GM12878 (cell line): ENCODE measurements at places on chromosomes 3 and 15. TPM values are rescaled to one million over a fixed set of nuclear protein-coding genes. Genes with fewer than 3 reads are reported as not detected.

DNA sequence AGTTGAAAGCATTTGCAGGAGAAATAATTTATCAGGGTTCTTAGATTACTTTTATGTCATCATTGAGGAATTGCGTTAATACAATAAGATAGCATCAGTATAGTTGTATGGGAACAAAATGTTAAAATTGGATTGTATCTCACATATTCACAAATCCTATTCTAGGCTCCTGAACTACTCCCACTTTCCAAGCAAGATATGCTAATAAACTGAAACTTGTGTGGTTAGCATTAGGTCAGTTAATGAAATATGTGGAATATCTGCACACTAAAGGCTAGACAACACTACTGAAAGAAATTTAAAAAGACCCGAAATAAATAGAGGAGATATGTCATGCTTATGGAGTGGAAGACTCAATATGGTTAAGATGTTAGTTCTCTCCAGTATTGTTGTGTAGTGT is 272.7 kb downstream of the DOCK3 start:
- H3K27me3 ChIP-seq = no peaks in the 10 kb centered on the region
- no peak for DNase-seq
- no peaks in the 10 kb centered on the region for H3K36me3 ChIP-seq

DNA sequence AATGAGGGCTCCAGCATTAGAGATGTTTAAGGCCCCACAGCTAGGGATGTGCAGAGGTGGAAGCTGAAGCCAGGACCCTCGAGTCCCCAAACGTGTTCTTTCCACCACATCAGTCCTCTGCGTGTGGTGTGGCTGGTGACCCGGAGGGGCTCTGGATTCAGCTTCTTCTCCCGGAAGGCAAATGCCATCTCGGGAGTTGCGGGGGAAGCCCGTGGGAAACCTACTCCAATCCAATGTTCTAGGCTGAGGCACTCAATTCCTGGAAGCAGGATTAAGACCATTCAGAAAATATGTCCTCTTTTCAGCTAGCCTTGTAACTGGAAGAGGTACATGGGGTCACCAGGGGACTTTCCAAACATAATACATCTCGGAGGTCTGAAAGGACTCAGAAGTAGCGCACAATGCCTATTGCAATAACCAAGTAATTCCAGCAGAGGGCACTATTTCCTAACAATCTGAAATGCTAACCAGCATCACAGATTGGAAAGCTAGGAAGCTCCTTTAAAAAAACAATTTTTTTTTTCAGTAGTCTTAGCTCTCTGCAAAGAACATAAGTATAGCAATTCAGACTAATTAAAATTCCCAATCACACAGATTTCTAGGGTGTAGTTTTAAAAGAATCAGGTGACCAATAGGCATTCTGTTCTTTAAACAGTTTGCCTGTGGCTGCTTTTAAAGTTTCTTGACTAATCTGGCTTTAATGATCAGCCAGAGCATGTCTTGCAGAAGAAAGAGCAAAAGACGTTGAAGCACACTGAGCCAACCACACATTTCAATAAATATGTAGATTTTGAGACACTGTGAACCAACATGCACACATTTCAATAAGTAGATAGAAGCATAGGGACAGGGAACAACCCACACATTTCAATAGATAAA is 36.1 kb downstream of the BNC1 start:
- no peak overlapping the region for H3K27ac ChIP-seq
- H3K36me3 ChIP-seq = no peaks in the 10 kb centered on the region
- DNase-seq = peak; percentile 24
- H3K27me3 ChIP-seq = no peaks in the 10 kb centered on the region
- H3K4me3 ChIP-seq = no peak overlapping the region

- no peaks in the 10 kb centered on the region for H3K27me3 ChIP-seq
- H3K4me1 ChIP-seq = no peaks in the 10 kb centered on the region
- DNase-seq = no peak
- H3K27ac ChIP-seq = no peak overlapping the region
Observed at GRCh38 chr15:100032358-100033085, 299.3 kb upstream of the LYSMD4 start.

DNA sequence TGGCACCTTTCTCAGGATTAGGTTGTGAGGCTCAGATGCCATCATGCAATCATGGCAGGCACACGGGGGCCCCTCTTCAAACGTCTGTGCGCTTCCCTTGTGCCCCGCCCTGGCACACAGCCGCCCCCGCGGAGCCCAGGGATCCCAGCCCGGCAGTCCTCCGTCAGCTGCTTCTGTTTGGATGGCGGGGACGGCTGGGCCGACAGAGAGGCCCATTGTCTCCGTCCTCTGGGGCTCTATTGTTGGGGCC is 849 bp upstream of the HDAC11 start:
- H3K27me3 ChIP-seq = no peaks in the 10 kb centered on the region; the same call in none of the 2 replicates
- peak overlapping the region; percentile 82 for H3K4me3 ChIP-seq
- peaks cover 3% of the 10 kb centered on the region; the same call in 1 of the 2 replicates for H3K4me1 ChIP-seq
- no peak for DNase-seq

- H3K27ac ChIP-seq = no peak overlapping the region
- H3K27me3 ChIP-seq = no peaks in the 10 kb centered on the region
- peak; percentile 45 for DNase-seq
- H3K4me1 ChIP-seq = no peaks in the 10 kb centered on the region
- no peaks in the 10 kb centered on the region for H3K36me3 ChIP-seq
Observed at GRCh38 chr15:94324117-94324826, 92.9 kb downstream of the MCTP2 start.

Gene OXTR
- 3.9 and 5.0 TPM in 2 replicates for total RNA-seq

GRCh38 chr3:42706721-42707619 is 4.4 kb upstream of the HHATL start:
- no peaks in the 10 kb centered on the region for H3K36me3 ChIP-seq
- no peaks in the 10 kb centered on the region for H3K4me1 ChIP-seq

GRCh38 chr15:62068071-62068809 is 1.5 kb downstream of the C2CD4A start:
- H3K4me3 ChIP-seq = peak overlapping the region; percentile 41
- no peak overlapping the region for H3K27ac ChIP-seq
- H3K27me3 ChIP-seq = peaks cover 8% of the 10 kb centered on the region
- DNase-seq = no peak

DNA sequence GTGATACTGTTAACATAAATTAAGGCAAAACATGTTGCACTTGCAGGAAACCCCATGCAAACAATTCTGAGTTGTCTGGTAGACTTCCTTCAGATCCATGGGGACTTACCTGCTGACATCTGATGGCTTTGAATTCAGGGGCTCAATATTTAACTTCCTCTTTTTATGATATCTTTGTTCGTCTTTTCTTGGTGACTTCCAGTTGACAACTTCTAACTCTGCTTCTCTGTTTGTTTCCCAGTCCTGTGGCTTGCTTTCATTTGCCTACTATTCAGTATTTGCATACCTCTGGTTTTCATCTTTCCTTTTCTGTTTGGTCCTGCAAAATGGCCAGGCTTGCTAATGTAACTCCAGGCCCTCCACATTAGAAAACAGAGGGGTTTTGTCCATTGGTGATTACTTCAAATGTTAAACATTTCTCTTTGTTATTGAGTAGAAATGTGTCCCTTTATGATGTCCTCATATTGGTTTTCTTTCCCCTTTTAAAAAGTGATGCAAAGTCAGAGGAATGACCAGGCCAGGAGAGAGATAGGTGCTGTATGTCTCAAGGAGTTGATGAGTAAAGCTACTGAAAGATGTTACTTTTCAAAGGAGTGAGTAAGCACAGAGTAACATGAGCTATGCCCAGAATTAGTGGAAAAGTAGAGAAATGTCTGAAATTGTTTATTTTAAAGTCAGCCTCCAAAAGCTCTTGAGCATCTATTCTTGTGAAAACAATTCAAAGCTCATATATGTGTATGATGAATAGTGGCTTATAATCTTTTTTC is 335.9 kb downstream of the LPP start:
- no peak for DNase-seq
- no peaks in the 10 kb centered on the region for H3K4me1 ChIP-seq
- no peak overlapping the region for H3K4me3 ChIP-seq
- no peak overlapping the region for H3K27ac ChIP-seq
- no peaks in the 10 kb centered on the region for H3K27me3 ChIP-seq

DNA sequence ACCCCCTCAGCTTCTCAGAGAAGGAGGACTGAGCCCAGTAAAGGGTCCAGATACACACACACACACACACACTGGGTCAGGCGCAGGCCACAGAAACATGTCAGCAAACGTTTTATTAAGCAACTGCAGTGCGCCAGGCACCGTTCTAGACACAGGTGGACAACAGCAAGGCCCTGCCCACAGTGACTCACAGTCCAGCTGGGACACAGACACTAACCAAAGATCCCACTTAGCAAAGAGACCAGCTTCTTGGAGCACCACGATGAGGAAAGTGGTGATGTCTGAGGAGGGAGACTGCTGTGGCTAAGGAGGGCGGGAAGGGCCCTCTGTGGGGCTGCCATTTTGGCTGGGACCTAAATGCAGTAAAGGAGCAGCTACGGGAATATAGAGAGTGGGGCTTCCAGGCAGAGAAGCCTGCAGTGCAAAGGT is 2.8 kb upstream of the VILL start:
- DNase-seq = no peak
- H3K4me3 ChIP-seq = no peak overlapping the region
- H3K27me3 ChIP-seq = no peaks in the 10 kb centered on the region
- H3K4me1 ChIP-seq = no peaks in the 10 kb centered on the region
- no peak overlapping the region for H3K27ac ChIP-seq

Gene GANC
- total RNA-seq = 35.3 and 39.2 TPM in 2 replicates

DNA sequence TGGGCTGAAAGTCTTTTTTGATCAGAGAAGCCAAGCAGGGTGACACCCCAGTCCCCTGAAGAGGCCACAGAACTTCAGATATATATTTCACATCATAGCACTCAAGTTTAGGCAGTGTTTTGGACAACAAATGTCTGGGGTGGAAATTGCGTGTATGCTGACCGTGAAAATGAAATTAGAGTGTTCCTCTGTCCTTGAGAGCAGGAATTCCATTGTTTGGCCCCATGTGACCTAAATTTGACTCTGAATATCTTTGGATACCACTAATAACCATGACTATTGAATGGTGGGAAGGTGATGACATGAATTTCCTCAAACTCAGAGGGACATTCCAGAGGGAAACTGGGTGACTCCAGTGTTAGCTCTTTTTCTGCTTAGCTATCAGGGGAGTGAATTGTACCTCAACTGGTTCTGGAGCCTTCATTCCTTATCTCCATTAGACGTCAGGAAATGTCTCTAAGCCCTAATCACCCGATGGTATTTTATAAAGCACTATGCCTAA is 263.5 kb upstream of the RASGRP1 start:
- H3K4me3 ChIP-seq = no peak overlapping the region
- no peaks in the 10 kb centered on the region for H3K4me1 ChIP-seq
- no peak overlapping the region for H3K27ac ChIP-seq
- H3K36me3 ChIP-seq = no peaks in the 10 kb centered on the region
- H3K27me3 ChIP-seq = no peaks in the 10 kb centered on the region

- H3K4me3 ChIP-seq = no peak overlapping the region
- 0 out of 2 replicates have a peak, but pooled peaks cover 3% of the 10 kb centered on the region for H3K27me3 ChIP-seq
- no peak overlapping the region for H3K27ac ChIP-seq
- no peaks in the 10 kb centered on the region for H3K36me3 ChIP-seq
- H3K4me1 ChIP-seq = no peaks in the 10 kb centered on the region
Observed at GRCh38 chr3:49607105-49607591, 52.9 kb downstream of the BSN start.

- H3K4me3 ChIP-seq = no peak overlapping the region
- no peak overlapping the region for H3K27ac ChIP-seq
- H3K36me3 ChIP-seq = no peaks in the 10 kb centered on the region
- DNase-seq = no peak
Observed at GRCh38 chr3:46812237-46812791, 50.9 kb downstream of the MYL3 start.

Gene GOLGA8M
- not detected in 2 replicates for total RNA-seq

Gene SGO1
- 16.5 and 21.2 TPM in 2 replicates for total RNA-seq

DNA sequence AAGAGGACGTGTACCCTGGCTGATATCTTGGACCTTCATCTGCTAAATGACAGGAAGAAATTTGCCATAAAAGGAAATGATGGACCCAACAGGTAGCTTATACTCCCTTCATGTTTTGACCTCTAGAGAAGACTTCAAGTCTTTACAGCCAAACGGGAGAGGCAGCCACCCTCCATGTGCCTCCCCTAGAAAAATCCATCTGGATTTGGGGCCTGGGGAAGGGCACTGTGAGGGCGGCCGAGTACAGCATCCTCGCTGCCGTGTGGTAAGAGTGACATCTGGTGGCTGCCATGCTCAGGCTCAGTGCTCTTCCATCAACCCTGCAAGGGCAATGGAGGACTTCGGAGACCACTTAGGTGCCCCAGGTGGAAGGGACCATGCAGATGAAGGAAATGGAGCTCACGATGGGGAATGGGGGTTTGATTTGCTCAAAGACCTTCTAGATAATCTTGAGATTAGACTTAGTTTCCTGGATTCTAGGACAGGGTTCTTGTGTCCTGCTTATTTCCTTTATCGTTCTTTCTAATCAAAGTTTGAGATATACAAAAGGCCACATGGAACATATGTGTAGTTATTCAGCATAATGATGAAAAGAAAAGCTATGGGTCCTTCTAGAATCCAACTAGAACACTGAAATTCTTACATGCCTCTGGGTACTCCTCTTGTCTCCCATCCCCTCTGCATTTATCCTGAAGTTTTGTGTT is 44.4 kb downstream of the AQP9 start:
- no peak overlapping the region for H3K4me3 ChIP-seq
- no peaks in the 10 kb centered on the region for H3K4me1 ChIP-seq
- H3K36me3 ChIP-seq = no peaks in the 10 kb centered on the region
- DNase-seq = no peak
- H3K27me3 ChIP-seq = no peaks in the 10 kb centered on the region

- peaks cover 13% of the 10 kb centered on the region for H3K4me1 ChIP-seq
- no peaks in the 10 kb centered on the region for H3K27me3 ChIP-seq
- H3K27ac ChIP-seq = peak within 1 kb of the TSS; percentile 94
- no peak for DNase-seq
- peaks cover 5% of the 10 kb centered on the region; the same call in 1 of the 2 replicates for H3K36me3 ChIP-seq
Observed at GRCh38 chr3:49813497-49814174, at the start of gene UBA7. UBA7 (minus strand) TSS chr3:49813953; CDS start chr3:49813787, 166 bp downstream.

Gene ROBO1
- 1.7 and 1.8 TPM in 2 replicates for total RNA-seq

GRCh38 chr3:151425627-151426340 is 35.1 kb downstream of the IGSF10 start:
- no peak overlapping the region for H3K4me3 ChIP-seq
- no peaks in the 10 kb centered on the region for H3K27me3 ChIP-seq
- H3K27ac ChIP-seq = no peak overlapping the region
- no peaks in the 10 kb centered on the region for H3K36me3 ChIP-seq

DNA sequence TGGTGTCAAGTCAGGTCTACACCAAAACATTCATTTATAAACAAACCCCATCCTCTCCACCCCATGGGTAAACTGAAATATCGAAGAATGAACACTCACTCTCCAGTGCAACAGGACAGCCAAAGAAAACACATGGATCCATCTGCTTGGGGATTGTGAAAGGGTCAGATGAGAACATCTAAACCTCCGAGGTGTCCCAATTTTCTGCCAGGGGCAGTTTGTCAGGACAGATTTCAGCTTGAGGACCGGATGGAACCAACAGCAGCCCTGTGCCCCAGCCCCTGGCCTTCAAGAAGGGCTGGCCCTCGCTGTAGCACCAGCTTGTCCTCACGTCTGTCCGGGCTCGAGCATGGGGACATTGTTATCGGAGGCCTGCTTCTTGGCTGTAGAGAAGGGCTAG is 45.5 kb downstream of the PCSK6 start:
- no peaks in the 10 kb centered on the region for H3K4me1 ChIP-seq
- no peak overlapping the region for H3K27ac ChIP-seq
- no peak overlapping the region for H3K4me3 ChIP-seq
- no peaks in the 10 kb centered on the region for H3K36me3 ChIP-seq

GRCh38 chr3:139559541-139559940 is 20.0 kb upstream of the RBP1 start:
- no peaks in the 10 kb centered on the region for H3K36me3 ChIP-seq
- DNase-seq = no peak
- H3K27ac ChIP-seq = no peak overlapping the region
- H3K4me1 ChIP-seq = no peaks in the 10 kb centered on the region
- no peak overlapping the region for H3K4me3 ChIP-seq
- H3K27me3 ChIP-seq = no peaks in the 10 kb centered on the region

Gene ADCY5
- total RNA-seq = not detected in 2 replicates

GRCh38 chr3:72034986-72035385 is 250.0 kb upstream of the PROK2 start:
- no peaks in the 10 kb centered on the region; the same call in 1 of the 2 replicates for H3K36me3 ChIP-seq
- H3K4me1 ChIP-seq = peaks cover 11% of the 10 kb centered on the region
- H3K27ac ChIP-seq = no peak overlapping the region
- no peak for DNase-seq

Gene STRIT1
- total RNA-seq = not detected in 2 replicates
